ENCODE measurements at places on chromosomes 13 and 19.
A peak's percentile ranks its signal among the peaks of the same experiment; 100 is the strongest.

GRCh38 chr19:16626796-16627192 is 1.2 kb downstream of the MED26 start:
- DNase-seq, result no peak

DNA sequence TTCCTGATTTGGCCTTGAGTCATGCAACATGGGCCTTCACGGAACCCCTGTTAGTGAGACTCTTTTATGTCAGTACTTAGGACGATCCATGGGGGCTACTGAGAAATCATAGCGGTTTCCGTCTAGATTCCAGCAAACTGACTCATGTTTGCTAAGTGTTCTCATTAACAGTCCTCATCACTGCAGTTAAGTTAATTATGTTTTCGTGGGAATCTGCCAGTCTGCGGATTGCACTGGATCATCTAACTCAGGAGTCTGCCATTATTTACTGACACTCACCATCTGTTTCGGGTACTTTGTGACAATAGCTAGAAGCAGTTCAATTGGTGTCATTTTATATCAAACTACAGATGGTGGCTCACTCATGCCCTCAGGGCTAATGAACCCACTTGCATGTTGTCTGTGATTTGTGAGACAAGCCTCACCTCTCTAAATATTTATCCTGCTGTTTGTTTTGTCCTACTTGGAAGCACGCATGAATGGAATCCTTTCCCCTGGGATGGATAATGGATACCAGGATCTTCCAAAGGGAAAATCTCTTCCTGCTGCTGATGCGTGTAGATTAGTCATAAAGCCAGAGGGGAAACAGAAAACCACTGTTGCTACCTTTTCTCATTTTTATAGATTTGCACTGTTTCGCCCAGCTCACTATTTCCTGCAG is 61.8 kb downstream of the RAB20 start:
- DNase-seq, result no peak

DNA sequence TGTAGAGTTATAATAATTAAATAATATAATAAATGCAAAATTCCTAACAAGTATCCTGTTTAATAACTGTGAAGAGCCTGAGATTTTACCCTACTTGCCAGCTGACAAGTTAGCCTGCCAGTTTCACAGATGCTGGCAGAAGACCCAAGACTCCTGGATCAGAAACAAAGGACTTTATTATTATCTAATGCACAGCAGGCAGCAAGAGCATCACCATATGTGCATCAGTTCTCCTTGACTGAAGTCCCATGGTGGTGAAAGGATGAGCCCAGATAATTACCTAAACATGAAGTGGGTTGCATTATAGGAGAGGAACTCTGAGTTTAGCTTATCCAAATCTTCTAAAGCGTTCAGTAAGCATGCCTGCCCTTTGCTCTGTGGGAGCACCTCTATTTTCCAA is 39.1 kb upstream of the MTIF3 start:
- no peak for DNase-seq

GRCh38 chr19:49875857-49876421 is 1.2 kb downstream of the AKT1S1 start:
- DNase-seq, result peak; percentile 77

DNA sequence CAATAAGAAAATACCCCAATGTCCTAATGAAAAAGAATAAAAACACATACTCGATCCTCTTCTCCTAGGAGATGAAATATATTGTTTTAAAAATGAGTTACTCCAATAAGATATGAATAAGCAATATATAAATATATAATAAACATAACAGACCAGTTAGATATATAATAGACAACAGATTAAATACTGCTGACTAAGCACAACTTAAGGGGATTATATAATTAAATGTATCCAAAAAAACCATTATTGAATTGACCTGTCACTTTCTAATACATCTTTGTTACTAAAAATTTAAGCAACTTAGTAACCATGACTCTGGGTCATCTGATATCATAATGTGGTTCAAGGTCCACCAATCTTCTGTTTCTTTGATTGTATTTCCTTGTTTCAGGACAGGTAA is 14.0 kb upstream of the ZNF780B start:
- no peak for DNase-seq

DNA sequence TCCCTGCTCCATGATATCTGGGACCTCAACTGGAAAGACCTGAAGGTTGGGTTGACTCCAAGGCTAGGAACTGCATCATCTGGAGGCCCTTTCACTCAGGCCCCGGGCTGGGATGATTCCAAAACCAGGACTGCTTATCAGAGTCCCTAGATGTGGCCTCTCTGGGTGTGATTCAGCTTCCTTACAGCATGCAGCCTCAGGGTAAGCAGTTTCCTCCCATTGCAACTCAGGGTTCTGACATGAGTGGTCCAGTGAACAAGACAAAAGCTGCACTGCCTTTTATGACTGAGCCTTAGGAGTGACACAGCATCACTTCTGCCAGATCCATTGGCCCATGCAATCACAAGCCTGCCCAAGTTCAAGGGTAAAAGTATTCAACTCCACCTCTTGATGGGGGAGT is 502.8 kb downstream of the COG6 start:
- DNase-seq, result no peak

- no peak for DNase-seq
Measured at GRCh38 chr13:29674532-29674931, 79.0 kb upstream of the SLC7A1 start.

GRCh38 chr19:3116621-3117020 is 19.2 kb upstream of the GNA15 start:
- no peak for DNase-seq

Data from nucleus accumbens (tissue), 56 donors.